PC-9 (cell line): ENCODE measurements at places on chromosomes 3 and 15. TPM values are rescaled to one million over a fixed set of nuclear protein-coding genes. Genes with fewer than 3 reads are reported as not detected.

GRCh38 chr3:3683261-3683660 is 116.0 kb upstream of the LRRN1 start:
- DNase-seq: no peak

DNA sequence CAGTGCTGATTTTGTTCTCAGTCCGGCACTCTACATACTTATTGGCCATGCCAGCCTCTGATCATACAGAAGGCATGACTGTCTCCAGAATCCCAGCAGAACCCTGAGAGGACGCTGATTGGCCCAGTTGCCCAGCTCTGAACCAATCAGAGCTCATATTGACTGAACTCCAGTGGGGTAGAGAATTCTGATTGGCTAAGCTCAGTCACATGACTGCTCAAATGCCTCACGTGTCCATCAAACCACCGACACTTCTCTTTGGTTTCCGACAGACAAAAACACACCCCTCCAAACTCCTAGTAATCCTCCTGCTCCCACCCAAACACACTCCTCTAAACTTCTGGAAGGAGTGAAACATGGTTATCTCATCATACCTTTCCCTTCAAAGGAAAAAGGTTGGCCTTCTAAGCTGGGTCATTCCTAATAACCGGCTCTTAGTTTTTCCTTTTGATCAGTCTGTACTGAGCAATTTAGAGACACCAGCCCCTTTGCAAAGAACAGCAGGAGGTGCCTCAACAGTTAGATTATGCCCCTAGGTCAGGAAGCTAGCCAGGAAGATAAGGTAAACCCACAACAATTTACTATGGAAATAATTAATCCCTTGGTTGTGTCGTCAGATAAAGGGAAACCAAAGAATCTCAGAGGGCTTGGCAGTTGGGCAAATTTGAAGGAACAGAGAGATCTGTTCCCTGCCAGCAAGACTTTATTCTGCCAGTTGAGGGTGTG is 187.8 kb downstream of the TLE3 start:
- DNase-seq: no peak

The CLDN16 gene
- total RNA-seq: 0.20 and 0.46 TPM in 2 replicates

GRCh38 chr3:99907959-99908544 is 90.4 kb downstream of the CMSS1 start:
- no peak for DNase-seq

The EIF2A gene
- total RNA-seq: 96.4 and 102 TPM in 2 replicates

The MEIS2 gene
- 25.0 and 29.1 TPM in 2 replicates for total RNA-seq

DNA sequence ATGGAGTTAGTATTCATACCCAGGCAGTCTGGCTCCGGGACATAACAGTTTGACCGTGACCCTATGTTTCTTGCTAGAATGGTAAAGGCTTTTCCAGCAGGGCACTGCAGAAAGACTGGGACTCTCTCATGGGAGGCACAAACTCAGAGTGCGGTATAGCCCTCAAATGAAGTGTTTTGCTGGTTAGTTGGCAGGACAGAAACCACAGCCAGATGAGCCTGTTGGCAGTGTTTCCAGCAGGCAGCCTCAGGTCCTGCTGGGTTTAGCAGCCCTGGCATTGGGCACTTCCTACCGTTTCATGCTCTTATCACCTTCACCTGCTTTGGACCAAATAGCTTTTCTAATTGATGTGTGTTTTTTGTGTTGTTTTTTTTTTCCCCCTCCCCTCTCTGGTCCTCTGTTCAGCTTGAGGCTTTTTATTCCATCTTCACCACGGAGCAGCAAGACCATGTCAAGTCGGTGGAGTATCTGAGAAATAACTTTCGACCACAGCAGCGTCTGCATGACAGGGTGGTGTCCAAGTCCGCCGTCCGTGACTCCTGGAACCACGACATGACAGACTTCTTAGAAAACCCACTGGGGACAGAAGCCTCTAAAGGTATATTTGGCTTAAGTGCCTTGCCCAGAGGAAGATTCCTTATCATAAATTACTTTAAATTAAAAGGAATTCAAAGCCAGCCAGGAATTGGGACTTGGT is 205.6 kb downstream of the FEZF2 start:
- no peak for DNase-seq

GRCh38 chr3:86793786-86794185 is 197.2 kb downstream of the VGLL3 start:
- DNase-seq: peak; percentile 79

DNA sequence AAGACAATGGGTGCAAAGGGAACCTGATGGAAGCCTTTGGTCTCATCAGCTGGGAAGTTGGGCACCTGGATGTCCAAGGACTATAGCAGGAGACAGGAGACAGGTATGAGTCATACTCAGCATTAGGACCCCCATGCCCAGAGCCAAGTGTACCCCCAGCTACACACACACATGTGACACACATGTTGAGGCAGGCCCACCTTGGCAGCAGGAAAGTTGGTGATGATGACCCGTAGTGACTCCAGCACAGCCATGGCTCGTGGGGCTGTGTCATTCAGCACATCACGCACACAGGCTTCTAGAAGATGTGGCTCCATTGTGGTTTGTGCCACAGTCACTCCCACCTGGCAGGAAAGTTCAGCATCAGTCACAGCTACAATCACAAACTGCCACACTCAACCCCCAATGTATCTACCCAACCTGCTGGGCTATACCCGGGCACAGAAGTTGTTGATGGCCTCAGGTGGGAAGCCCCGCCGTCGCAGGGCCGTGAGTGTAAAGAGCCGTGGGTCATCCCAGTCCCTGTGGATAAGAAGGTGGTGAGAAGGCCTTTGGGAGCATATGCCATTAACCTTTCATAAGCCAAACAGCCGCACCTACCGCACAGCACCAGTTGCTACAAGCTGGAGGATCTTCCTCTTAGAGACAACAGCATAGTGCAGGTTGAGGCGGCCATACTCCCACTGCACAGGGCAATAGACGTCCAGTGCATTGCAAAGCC is 5.2 kb upstream of the QRICH1 start:
- DNase-seq: no peak

DNA sequence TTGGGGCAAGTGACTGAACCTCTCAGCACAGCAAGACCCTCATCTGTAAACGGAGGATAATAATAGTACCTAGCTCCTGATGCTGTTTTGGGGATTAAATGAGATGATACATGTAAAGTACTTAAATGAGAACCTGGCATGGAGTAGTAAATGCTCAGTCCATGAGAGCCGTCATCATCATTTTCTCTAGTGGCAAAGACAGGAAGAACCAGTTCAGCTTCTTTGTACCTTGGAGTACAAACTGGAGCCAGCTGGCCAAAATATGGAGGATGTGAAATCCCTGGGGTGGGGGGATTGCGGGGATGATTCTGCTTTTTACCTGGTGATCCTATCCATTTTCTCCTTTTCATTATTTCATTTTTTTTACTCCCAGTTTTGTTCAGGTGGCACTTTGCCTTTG is 204.2 kb upstream of the LRRN1 start:
- no peak for DNase-seq

The GABPB1 gene
- total RNA-seq: 21.7 and 22.0 TPM in 2 replicates

- no peak for DNase-seq
These were observed 101.4 kb upstream of the TRPM1 start for GRCh38 chr15:31202953-31203352.

DNA sequence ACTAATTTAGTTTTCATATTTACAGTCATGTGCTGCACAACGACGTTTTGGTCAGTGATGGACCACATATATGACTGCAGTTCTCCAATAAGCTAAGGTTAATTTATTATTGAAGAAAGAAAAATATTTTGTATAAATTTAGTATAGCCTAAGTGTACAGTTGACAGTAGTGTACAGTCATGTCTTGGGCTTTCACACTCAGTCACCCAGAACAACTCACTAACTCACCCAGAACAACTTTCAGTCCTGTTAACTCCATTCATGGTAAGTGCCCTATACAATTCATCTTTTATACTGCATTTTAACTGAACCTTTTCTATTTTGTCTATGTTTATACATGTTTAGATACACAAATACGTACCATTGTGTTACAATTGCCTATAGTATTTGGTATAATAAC is 3.8 kb upstream of the GABRR3 start:
- no peak for DNase-seq

The MRPL46 gene
- 25.7 and 32.7 TPM in 2 replicates for total RNA-seq

DNA sequence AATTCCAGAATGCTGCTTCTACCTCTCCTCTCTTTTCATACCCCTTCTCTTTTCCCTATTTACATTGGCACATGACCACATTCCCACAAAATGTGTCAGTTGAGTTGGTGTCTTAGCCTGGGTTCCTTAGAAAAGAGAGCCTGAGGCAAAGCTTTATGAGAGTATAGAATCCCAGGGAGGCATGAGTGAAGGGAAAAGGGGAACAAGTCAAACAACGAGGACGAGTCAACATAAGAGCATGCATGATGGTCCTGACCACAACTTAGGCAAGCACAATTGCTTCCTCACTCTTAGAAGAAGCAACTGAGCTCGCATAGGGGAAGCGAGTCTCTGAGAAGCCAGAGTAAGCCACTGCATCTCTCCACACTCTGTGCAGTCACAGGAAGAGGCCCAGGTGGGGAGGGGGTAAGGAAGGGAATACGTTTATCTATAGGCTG is 15.4 kb upstream of the ZNF774 start:
- DNase-seq: no peak

The ARGFX gene
- not detected in 2 replicates for total RNA-seq

DNA sequence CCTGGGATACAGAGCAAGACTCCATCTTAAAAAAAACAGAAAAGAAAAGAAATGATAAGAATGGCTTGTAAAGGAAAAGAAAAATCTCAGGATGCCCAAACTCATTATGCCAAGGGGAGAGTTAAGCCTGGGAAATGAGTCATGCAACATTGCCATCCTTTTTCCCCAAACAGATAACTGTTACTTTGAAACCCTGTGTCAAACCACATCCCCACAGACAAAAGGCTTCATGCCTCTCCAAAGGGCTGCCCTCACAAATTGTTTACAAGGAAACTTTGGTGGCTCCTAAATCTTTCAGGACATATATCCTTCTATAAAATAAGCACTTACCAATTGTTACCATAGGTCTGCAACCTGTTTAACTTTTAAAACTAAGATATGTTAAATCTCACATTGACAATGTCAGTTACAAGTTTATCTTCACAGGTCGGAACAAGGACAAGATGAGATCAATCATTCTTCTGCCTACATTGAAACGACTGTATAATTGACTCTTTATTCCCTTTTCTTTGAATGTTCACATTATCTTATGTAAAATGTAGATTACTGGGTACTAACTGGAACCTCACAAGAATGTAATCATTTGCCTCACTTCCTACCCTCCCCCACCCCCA is 18.6 kb upstream of the SENP7 start:
- no peak for DNase-seq

The PRICKLE2 gene
- 7.9 and 9.3 TPM in 2 replicates for total RNA-seq

GRCh38 chr15:64530472-64530871 is 70.1 kb downstream of the ZNF609 start:
- no peak for DNase-seq

DNA sequence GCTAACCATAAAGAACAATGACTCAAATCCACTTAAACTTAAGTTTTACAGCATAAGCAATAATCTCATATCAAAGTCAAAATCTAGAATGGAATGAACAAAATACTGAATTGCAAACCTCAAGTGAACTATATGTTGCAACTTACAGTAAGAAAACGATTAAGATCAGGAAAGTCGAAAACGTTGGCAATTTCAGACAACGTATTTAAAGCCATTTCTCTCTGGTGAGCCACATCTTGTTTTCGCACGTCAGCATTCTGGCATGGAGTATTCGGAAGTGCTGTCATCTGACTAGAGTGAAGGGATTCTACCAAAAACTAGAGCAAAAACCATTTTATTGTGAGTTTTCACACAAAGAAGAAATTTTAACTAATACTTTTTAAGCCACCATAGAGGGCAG is 28.5 kb downstream of the ATR start:
- DNase-seq: no peak

The IL20RB gene
- 3.8 and 7.2 TPM in 2 replicates for total RNA-seq

DNA sequence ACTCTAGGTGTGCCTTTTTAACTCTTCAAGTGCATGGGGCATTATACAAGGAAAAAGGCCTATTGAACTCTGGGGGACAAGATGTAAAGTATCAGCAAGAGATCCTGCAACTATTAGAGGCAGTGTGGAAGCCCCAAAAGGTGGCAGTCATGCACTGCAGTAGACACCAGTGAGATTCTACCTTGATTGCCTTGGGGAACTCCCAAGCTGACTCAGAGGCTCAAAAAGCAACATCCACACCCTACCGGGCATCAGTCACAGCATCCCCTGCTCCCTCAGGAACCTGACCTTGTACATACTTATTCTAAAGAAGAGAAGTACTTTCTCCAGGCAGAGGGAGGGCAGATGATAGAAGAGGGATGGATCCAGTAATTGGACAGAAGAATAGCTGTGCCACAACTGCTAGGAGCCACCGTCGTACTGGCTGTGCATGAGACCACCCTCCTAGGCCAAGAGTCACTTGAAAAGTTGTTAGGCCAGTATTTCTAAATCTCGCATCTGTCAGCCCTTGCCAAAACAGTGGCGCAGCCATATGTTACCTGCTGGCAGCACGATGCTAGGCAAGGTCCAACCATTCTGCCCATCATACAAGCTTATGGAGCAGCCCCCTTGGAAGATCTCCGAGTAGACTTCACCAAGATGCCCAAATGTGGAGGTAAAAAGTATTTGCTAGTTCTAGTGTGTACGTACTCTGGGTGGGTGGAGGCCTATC is 523.1 kb upstream of the FRG2C start:
- DNase-seq: no peak

GRCh38 chr15:32694222-32694983 is 23.4 kb upstream of the GREM1 start:
- DNase-seq: no peak

DNA sequence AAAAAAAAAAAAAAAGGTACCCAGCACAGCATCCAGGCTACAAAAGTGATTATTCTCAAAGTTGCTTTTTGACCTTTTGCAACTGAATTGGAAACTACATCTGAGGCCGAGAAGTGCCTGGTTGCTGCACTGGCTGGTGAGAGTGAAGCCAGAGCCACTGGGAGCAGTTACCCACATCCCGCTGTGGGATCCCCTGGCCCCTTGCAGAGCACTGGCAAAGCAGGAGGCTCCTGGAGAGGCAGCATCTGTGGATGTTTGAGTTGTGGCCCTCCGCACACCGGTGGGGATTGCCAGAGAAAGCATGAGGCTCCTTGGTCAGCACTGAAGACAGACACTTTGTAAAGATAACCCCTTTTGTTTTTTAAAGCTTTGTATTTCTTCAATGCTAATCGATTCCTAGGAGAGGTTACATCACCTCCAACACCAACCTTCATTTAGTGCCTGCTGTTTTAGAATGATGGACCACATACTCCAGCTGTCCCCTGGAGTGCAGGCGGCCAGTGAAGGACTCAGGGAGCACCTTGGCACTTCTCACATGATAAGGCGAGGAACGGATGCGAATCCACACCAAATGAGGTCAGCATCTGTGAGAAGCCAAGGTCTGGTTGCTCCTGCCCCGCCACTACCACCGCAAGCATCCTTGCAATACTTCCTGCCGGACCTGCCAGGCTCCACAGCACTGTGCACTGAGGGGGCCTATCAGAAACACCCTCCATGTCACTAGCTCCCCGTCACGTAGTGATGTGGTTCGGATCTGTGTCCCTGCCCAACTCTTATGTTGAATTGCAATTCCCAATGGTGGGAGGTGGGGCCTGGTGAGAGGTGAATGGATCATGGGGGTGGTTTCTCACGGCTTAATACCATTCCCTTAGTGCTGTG is 256.5 kb downstream of the GABRB3 start:
- DNase-seq: no peak

The CHRD gene
- not detected in 2 replicates for total RNA-seq

The ZNF385D gene
- total RNA-seq: 0.28 TPM in 1 of 2 replicates, not detected in the other

GRCh38 chr3:104040896-104041295 is 1325.8 kb upstream of the ALCAM start:
- DNase-seq: no peak

The UROC1 gene
- not detected in 2 replicates for total RNA-seq

The ITIH1 gene
- total RNA-seq: not detected in 2 replicates

GRCh38 chr3:124078953-124079911 is 87.3 kb upstream of the ROPN1 start:
- DNase-seq: no peak
